ENCODE measurements at places on chromosomes 3 and 15. TPM values are rescaled to one million over a fixed set of nuclear protein-coding genes. Genes with fewer than 3 reads are reported as not detected.

Gene LEKR1
- total RNA-seq = 0.59 TPM

Gene CAMKV
- not detected for total RNA-seq

Gene ISLR
- not detected for total RNA-seq

Gene CCDC191
- total RNA-seq = 2.6 TPM

Gene ZBTB38
- 25.7 TPM for total RNA-seq

Gene C3orf52
- total RNA-seq = 10.1 TPM

Gene IL17RC
- 1.1 TPM for total RNA-seq

Gene TMEM39A
- 50.4 TPM for total RNA-seq

Gene HIGD2B
- 0.20 TPM for total RNA-seq

Gene PLA2G4E
- not detected for total RNA-seq

Gene CPN2
- total RNA-seq = not detected

Gene GCSAM
- 5.3 TPM for total RNA-seq

Gene TAGLN3
- 0.66 TPM for total RNA-seq

Gene ZNF620
- 6.6 TPM for total RNA-seq

Gene ZNF717
- total RNA-seq = 7.6 TPM

Gene C3orf22
- not detected for total RNA-seq

Gene MUC20
- total RNA-seq = 7.0 TPM
